ENCODE measurements at places on chromosomes 6 and 20.

DNA sequence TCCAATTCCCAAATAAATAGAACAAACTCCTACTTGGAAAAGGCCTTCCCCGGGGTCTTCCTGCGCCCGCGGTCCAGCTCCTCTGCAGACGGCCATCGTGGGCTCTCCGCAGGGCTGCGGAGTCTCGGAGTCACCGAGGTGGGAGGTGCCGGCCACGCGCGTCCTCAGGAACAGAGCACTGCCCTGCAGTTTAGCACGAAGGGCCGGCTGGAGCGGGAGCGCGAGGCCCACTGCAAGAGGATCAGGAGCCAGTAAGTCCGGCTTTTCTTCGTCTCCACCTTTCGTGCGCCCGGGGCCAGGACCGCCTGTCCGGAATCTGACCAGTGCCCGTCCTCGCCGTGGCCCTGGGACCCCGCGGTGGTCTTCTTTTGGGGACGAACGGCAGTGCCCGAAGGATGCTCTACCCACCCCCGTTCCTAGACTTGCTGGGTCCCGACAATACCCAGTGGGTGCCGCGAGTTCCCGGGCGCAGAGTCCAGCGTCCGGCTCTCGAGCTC, 1.4 kb downstream of the BHLHE23 start:
- no peak for DNase-seq

DNA sequence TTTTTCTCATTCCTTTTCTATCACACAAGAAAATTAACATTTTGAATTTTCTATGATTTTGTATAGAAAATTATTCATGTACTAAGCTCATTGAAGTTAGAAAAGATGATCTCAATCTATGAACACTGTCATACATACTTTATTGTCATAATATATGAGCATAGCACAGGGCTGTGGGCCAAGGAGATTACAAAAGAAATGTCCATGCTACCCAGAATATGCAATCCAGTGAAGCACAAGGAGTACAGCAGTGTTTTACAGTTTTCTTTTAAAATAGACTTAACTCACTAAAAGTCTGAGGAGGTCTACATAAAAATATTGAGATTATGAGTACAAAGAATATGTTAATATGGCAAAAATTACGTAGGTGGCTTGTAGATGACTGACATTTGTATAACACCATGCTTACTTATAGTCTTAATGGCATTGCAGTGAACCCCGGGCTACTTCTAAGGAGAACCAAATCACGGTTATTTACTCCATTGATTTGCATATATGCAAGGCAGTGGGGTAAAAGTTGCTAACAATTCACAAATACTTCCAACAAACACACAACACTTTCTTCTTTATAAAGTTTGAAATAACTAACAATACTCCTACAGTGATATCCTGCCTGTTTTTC, 257.1 kb downstream of the BCKDHB start:
- no peak for DNase-seq

DNA sequence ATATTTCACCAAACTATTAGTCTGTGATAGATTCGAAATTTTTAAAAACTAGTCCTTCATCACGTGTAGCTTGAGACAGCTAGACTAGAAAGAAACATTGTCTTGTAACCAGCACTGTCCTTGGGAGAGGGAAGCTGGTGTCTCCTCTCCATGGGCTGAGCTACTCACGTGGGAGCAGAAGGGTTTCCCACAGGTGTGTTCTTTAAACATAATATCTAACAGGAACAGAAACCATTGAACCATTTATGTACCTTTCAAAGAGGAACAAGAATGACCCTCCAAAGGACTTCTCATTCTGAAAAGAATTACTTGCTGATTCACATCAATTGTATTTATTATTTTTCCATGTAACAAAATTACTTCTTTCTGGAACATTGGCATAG, 72.4 kb upstream of the SYNJ2 start:
- DNase-seq: no peak

DNA sequence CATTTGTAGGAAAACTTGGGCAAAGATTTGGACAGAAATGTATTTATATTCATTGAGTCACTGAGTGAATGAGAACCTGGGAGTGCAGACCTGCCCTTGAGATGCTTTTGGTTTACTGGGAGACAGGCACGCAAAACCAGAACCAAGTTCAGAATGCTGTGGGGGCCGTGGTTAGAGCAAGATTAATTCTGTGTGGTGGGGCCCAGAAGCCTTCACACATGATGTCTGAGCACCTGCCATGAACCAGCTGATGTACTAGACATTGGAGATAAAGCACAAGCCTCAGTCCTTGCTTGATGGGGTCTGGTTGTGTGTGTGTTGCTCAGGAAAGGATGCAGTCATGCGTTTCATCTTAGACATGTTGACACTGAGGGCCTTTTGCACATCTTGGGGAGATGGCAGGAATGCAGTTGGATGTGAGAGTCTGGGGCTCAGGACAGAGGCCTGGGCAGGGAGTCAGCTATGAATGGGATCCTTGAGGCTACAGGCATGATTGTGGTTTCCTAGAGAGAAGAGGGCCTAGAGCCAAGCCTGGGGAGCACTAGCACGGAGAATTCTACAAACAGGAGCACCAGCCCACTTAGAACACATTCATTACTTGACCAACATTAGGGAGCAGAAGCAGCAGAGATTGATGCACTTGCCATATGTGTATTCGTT, 114.3 kb upstream of the TMEM181 start:
- DNase-seq: no peak

- no peak for DNase-seq
Measured at GRCh38 chr6:47103931-47104330, 61.8 kb upstream of the ADGRF1 start.

GRCh38 chr6:143949962-143950361, 58.1 kb downstream of the PLAGL1 start:
- no peak for DNase-seq

GRCh38 chr6:39075010-39075686, 26.6 kb downstream of the GLP1R start:
- DNase-seq: no peak

DNA sequence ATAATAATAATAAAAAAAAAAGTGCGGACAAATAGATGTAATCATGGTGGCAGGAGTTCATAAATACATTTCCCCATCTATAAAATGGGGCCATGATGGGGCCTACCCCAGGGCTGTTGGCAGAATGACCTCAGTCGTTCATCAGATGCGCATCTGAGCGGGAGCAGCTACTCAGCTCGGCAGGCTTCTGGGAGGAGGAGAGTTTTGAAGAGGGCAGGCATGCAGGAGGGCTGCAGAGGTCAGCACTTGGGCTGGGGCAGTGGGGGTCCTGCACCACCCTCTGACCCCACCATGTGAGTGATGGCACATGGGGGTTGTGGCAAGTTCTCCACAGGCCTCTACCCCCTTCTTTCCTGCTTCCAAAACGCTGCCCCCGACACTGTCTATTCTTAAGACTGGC, 373.5 kb downstream of the ZFAND3 start:
- no peak for DNase-seq

- DNase-seq: no peak
Measured at GRCh38 chr6:169024047-169024660, 229.5 kb downstream of the THBS2 start.

DNA sequence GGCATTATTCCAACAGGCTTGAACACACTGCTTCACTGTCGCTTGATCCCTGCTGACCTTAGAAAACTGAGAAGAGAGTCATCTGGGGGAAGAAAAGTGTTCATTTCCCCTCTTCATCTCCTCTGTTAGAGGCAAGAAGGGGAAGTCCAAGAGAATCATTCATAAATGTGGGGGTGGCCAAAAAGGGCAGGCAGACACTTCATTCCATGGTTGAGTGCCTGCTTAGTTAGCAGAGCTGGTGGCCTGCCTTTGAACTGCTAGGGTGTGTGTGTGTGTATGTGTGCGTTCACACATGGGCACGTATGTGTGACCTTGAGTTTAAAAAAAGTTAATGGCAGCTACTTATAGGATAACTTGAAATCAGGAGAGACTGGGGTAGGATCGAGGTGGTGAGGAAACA, 39.4 kb upstream of the RFPL4B start:
- no peak for DNase-seq

DNA sequence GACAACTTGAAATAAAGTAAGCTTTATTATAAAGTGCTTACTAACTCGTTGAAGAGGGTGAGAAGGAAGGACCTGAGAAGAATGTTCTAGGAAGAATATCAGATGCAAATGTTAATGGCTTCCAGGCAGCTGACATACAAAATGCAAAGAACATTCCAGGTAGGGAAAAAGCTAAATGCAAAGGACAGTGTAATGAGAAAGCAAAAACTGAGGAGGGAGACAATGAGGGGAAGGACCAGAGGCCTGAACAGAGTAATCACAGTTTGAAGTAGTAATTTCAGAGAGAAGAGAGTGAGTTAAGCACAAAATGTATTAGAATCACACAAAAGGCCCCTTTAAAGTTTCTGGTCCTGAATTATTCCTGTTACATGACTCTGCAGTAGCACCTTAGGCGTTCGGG, 81.3 kb downstream of the HMGCLL1 start:
- no peak for DNase-seq

Measured in liver (tissue), 10 donors.